ENCODE measurements at places on chromosomes 2 and 18. TPM values are rescaled to one million over a fixed set of nuclear protein-coding genes. Genes with fewer than 3 reads are reported as not detected.

The C1QL2 gene
- not detected for total RNA-seq

The ZSWIM2 gene
- total RNA-seq = not detected

The CCDC85A gene
- total RNA-seq = not detected

The APLF gene
- 4.8 TPM for total RNA-seq

The TMEFF2 gene
- not detected for total RNA-seq

The LIMS3 gene
- total RNA-seq = 3.4 TPM
